ENCODE measurements at places on chromosomes 16 and 17.

DNA sequence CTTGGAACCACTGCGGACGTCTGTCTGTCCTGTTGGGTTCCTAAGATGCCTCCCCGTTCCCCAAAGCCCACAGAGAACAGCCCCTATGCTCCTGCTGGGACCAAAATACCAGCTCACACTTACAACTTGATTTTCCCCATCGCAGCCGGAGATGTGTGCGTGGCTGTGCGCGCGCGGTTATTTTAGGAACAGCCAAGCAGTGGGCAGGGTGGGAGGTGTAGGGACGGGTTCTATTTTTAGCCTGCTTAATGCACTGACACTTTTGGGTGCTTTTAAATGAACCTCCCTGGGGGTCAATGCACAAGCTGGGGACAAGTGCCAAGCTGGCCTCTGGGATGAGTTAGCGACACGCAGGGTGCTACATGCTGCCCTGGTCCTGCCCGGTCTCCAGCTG, 74.1 kb downstream of the KLHDC4 start:
- no peak for DNase-seq

- peak; percentile 59 for DNase-seq
These were observed 645 bp upstream of the GFOD2 start for GRCh38 chr16:67719778-67720144.

- peak; percentile 48 for DNase-seq
These were observed 1.2 kb upstream of the AKAP10 start for GRCh38 chr17:19978805-19979211.

GRCh38 chr16:19696328-19696727, 21.7 kb downstream of the KNOP1 start:
- DNase-seq, result no peak

GRCh38 chr16:7182510-7183109, 150.0 kb upstream of the RBFOX1 start:
- DNase-seq, result no peak

DNA sequence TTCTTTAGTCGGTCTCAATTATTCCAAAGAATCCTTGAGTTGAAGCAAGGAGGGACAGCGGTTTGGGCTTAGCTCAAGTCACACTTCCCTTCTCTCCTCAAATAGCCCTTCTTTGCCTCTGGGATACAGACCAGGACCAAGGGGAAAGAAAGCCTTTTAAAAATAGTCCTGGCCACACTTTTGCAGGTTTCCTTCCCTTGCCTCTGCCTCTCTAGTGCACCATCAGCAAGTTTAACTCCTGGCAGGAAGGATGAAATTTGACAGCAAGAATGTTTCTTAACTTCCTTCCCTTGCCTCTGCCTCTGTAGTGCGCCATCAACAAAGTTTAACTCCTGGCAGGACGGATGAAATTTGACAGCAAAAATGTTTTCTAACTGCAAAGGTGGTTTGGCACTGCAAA, 7.2 kb upstream of the G6PC1 start:
- DNase-seq, result no peak

GRCh38 chr17:79476074-79476652, 134.7 kb downstream of the RBFOX3 start:
- no peak for DNase-seq

DNA sequence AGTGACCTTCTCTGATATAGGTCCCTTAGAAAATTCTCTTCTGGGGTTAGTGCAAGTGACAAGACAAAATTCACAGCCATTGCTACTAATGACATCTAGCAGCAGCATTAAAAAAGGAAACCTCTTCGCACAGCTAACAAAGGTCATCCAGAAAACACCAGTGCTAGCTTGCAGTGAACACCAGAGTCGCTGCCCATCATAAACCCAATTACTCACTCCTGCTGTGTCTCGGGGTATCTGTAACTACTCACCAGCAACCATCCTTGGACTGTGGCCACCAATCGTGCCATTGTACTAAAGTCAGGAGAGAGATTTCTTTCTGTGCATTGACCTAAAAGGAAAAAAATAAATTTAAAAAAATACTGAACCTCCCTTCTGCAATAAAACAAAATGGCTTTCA, 1494.7 kb upstream of the CDH8 start:
- DNase-seq, result no peak

DNA sequence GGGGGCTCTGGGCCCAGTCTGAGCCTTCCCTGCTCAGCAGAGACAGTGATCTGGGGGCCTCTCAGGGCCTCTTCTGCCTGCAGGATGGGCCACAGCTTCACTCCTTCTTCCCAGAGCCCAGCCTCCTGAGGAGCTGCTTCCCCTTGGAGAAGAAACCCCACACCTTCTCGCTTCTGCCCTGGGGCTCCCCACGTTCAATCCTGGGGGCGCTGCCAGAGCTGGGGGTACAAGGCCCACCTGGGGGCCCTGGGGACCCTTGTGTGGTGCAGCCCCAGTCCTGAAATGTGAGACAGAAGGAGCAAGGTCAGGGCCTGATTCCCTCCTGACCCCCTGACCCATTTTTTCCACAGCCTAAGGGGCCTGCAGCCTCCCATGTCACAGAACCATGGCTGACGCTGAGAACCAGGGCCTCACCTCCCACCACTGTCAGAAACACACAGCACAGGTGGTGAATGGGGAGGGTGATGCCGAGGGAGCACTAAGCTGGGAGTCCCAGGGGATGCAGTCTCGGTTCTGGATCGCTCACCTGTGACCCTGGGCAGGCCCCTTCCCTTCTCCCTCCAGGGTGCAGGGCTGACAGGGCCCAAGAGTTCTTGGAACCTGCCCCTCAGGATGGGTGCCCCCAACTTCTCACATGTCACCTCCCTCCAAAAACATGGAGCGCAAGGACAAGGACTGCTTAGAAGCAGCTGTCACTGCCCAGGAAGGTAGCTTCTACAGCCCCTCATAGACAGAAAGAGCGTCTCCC, 21.6 kb upstream of the MPO start:
- peak; percentile 38 for DNase-seq

DNA sequence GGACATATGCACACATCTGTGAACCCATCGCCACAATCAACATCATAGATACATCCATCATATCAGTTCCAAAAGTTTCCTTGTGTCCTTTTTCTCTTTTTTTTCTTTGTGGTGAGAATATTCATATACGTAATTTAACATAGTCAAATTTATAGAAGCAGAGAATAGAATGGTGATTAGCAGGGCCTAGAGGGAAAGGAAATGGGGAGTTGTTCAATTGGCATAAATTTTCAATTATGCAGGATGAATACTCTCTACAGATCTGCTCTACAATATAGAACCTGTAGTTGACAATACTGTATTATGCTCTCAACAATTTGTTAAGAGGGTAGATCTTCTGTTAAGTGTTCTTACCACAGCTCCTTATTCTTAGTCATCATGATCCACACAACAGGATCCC, 413.2 kb downstream of the SHISA9 start:
- DNase-seq, result no peak

- DNase-seq, result no peak
These were observed 915.0 kb downstream of the CDH11 start for GRCh38 chr16:64206862-64207261.

GRCh38 chr16:57803134-57803990, 1.1 kb upstream of the KIFC3 start:
- DNase-seq, result no peak

Measured in activated CD8-positive, alpha-beta memory T cell treated with anti-CD3 and anti-CD28 coated beads, Interleukin-2, amount 50 U/mL, for 48 hours (primary cell).